GM20000 (cell line): ENCODE measurements at places on chromosomes 13 and 19.
A peak's percentile ranks its signal among the peaks of the same experiment; 100 is the strongest.

DNA sequence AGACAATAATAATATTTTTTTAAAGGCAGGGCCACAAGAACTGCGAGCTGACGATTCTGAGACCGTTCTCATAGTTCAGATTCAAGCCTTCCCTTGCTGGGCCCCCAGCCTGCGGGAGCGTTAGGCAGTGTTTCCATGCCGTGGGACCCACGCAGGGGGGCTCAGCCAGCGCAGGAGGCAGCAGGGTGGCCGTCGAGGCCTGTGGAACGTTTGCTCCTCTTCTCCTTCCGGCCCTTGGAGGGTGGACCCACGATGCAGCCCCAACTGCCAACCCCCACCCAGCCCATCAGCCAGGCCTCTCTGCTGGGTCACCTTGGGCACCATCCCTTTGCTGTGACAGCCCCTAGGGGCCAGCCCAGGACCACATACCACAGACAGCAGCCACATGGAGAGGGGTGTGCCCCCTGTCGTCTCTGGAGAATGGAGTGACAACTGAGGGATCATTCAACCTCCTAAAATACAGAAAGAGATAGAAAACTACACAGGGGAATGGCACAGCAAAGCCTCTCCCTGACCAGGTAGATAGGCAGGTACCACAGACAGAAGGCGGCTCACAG is 46.8 kb downstream of the PDCD5 start:
- DNase-seq, result no peak

DNA sequence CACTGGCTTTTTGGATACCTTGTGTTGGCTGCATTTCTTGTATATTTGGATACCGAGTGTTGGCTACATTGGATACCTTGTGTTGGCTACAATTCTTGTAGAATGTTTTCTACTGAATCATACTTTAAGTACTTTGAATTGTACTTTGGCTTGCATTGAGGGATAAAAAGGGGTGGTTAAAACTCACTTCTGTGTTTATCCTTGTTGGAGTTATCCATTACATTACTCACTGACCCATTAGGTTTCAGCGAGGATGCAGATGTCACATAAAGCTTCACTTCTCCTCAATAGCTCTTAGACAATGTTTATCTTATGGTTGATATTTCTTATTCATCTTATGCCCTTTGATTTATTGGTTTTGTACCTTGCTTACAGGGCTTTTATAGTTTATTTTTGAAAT is 43.1 kb downstream of the PDS5B start:
- DNase-seq, result no peak

DNA sequence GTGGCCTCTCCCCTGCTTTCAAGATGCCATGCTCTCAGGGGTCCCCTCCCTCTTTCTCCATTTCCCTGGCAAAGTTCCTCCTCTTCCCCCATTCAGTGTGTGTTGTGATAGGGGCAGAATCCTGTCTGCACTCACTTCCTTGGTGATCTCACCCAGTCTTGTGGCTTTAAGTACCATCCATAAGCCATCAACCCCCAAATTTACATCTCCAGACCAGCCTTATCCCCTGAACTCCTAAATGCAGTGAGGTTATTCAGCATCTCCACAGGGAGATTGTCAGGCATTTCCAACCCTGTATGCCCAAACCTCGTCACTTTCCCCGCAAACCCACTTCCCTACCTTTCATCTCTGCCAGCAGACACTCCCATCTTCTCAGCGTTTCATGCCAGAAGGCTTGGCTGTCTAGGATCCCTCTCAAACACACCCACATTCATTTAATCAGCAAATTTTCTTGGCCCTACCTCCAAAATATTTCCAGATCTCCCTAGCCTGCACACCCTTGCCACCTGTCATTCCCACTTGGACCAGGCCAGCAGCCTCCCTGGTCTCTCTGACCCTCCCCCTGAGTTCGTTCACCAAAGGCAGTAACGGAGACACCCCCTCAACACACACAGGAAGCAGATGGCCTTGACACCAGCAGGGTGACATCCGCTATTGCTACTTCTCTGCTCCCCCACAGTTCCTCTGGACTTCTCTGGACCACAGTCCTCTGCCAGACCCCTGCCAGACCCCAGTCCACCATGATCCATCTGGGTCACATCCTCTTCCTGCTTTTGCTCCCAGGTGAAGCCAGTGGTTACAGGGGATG is at the start of gene HCST:
Gene HCST (plus strand): TSS at position 676 of the 808 bp plus-strand sequence. CDS start 65 bp downstream, at position 741.
- peak; percentile 60 for DNase-seq

GRCh38 chr13:89455741-89456140 is 1784.6 kb downstream of the SLITRK5 start:
- DNase-seq, result no peak

DNA sequence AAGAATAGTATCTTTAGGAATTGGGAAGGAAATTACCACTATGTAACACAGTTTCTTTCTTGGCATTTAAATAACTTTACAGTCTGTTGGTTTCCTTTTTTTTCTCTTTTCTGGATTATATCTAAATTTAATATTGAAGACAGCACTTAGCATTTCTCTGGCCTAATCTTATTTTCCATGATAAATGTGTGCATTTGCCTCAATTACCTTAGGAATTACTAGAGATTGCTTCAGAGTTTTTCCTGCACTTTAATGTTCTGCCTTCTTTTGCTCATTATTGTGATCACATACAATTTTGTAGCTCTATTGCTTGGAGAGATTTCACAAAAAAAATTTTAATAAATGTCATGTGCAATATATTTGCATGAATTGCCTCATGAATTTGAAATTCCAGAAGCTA is 25.1 kb downstream of the DCT start:
- DNase-seq, result no peak

- no peak for DNase-seq
Measured at GRCh38 chr19:13092606-13093235, 9.9 kb downstream of the LYL1 start.

GRCh38 chr13:25286308-25286968 is 850 bp downstream of the MTMR6 start:
- peak; percentile 38 for DNase-seq

- no peak for DNase-seq
Measured at GRCh38 chr13:41681587-41681986, 224.2 kb downstream of the RGCC start.

DNA sequence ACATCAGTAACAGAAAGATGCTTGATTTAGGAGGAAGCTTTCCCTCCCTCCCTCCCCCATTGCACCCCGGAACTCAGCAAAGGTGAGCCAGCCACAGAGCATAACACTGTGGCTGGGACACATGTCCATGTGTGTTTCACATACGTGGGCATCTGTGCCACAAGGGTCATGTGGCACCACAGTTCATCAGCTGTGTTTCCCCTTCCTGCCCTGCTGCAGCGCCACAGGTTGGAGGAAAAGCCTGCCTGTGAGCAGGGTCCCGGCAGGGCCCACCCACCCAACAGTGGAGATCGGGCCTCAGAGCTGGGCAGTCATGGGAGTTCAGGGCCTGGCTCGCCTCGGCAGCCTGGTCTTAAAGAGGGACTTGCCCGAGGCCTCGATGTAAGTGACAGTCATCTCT is 2.8 kb downstream of the ACP5 start:
- no peak for DNase-seq

- no peak for DNase-seq
Measured at GRCh38 chr13:97301382-97302095, 79.4 kb downstream of the MBNL2 start.

GRCh38 chr13:101394605-101395004 is 21.7 kb downstream of the NALCN start:
- no peak for DNase-seq

DNA sequence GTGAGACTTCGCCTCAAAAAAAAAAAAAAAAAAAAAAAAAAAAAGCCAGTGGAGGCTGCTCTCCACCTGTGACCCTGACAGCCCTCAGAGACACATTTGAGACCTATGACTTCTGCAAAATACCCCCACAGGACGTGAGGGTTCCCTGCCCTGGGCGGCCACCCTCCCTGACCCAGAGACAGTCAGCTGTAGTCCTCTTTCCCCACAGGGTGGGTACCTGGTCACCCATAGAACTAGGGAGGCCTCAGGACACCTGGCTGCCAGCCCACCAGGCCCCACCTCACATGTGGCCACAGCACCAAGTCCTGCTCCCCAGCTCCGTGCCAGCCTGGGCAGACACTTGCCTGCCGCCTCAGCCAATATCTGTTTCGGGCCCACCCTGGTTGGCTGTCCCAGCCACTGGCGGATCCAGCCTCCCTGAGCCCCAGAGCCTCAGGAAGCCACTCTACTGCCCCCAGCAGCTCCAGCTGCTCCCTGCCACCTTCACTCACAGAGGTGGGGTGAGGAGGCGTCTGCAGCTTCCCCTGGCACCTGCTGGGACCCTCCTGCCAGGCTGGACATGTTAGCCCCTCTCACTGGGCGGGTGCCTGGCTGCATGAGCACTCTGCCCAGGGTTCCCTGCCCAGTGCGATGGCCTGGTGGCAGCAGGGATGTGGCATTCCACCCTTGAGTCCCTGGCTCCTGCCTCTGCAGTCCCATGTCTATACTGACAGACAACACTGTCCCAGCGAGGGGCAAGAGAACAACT is 6.9 kb downstream of the MKNK2 start:
- no peak for DNase-seq

- no peak for DNase-seq
Measured at GRCh38 chr13:78841358-78841963, 182.5 kb upstream of the OBI1 start.

DNA sequence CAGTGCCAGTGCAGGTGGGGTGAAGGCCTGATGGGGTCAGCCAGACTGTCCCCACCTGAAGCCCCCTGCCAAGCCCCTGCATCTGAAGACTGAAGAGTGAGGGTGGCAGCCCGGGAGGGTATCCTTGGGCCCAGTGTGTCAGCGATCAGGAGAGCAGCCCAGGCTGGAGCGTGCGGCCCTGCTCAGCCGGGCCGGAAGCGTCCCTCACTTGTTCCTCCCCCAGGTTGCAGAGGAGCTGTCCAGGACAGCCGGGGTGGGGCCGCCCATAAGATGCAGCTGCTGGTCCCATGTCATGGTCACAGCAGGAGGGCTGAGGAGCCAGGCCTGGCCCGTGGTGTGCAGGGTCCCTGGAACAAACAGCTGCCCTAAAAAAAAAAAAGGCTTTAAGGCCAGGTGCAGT is 55.4 kb downstream of the KDM4B start:
- DNase-seq, result no peak

GRCh38 chr13:21882766-21883165 is 211.9 kb downstream of the FGF9 start:
- DNase-seq, result no peak
